Peyer's patch (tissue), 4 donors: ENCODE measurements at places on chromosomes 16 and 17. TPM values are rescaled to one million over a fixed set of nuclear protein-coding genes. Genes with fewer than 3 reads are reported as not detected.
A peak's percentile ranks its signal among the peaks of the same experiment; 100 is the strongest.

- DNase-seq, result no peak
- no peak overlapping the region for H3K4me3 ChIP-seq
- H3K27me3 ChIP-seq, result no peaks in the 10 kb centered on the region
- H3K36me3 ChIP-seq, result no peaks in the 10 kb centered on the region
- H3K27ac ChIP-seq, result no peak overlapping the region
Observed at GRCh38 chr16:23160574-23160973, 11.3 kb upstream of the USP31 start.

Gene UTS2R
- total RNA-seq, result not detected

Gene CDC42EP4
- 106 TPM for total RNA-seq

Gene KRTAP3-2
- not detected for total RNA-seq

DNA sequence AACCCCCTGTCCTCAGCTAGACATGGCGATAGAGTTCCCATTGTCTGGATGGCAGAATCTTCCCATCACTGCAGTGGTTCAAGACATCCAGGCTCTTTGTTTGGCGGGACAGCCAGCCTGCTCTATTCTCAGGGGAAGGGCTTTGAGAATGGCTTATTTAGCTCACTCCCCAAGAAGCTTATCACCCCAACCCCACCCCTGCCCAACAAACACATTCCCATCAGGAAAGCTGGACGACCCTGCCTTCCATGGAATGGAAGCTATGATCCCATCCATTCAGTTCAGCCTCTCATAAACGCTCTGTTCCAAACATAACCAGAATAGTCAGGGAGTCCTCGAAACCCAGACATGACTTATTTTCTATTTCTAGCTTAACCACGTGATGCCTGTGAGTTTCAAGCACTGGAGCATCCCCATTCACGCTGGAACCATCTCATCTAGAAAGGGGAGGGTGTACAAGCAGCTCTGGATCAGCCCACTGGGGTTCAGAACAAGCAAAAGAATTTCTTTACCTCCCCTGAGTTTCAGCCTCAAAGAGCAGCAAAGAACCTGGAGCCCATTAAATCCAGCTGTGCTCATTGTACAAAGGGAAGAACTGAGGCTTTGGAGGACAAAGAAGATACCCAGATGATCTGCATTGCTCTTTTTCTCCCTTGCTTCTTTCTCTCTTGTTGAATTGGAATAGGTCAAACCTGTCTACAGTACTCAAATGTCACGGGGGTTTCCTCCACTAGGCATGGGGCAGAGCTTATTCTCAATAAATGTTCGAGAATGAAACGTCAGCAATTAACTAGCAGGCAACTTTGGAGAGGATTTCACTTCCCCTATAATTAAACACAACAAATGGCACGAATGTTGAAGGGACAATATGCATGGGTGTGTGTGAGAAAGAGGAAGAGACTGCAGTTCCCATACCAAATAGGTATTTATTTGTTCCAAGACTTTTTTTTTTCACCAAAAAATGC, 93.1 kb downstream of the XYLT1 start:
- H3K4me3 ChIP-seq, result no peak overlapping the region
- DNase-seq, result peak; percentile 50
- peaks cover 25% of the 10 kb centered on the region for H3K4me1 ChIP-seq
- H3K36me3 ChIP-seq, result no peaks in the 10 kb centered on the region
- no peaks in the 10 kb centered on the region for H3K27me3 ChIP-seq

- no peaks in the 10 kb centered on the region for H3K4me1 ChIP-seq
- no peaks in the 10 kb centered on the region for H3K36me3 ChIP-seq
- H3K4me3 ChIP-seq, result no peak overlapping the region
- DNase-seq, result no peak
- H3K27ac ChIP-seq, result no peak overlapping the region
Observed at GRCh38 chr17:58538811-58539409, 24.5 kb upstream of the MTMR4 start.

GRCh38 chr17:78905541-78905940, 2.5 kb upstream of the CEP295NL start:
- no peak overlapping the region for H3K4me3 ChIP-seq
- no peaks in the 10 kb centered on the region for H3K36me3 ChIP-seq

GRCh38 chr16:17354141-17354601, 116.6 kb downstream of the XYLT1 start:
- peaks cover 13% of the 10 kb centered on the region for H3K4me1 ChIP-seq
- no peak overlapping the region for H3K27ac ChIP-seq
- H3K4me3 ChIP-seq, result no peak overlapping the region
- no peaks in the 10 kb centered on the region for H3K27me3 ChIP-seq
- DNase-seq, result no peak
- H3K36me3 ChIP-seq, result no peaks in the 10 kb centered on the region

- DNase-seq, result no peak
- H3K36me3 ChIP-seq, result no peaks in the 10 kb centered on the region
- H3K27me3 ChIP-seq, result no peaks in the 10 kb centered on the region
Observed at GRCh38 chr16:13436641-13437412, 483.1 kb upstream of the ERCC4 start.

DNA sequence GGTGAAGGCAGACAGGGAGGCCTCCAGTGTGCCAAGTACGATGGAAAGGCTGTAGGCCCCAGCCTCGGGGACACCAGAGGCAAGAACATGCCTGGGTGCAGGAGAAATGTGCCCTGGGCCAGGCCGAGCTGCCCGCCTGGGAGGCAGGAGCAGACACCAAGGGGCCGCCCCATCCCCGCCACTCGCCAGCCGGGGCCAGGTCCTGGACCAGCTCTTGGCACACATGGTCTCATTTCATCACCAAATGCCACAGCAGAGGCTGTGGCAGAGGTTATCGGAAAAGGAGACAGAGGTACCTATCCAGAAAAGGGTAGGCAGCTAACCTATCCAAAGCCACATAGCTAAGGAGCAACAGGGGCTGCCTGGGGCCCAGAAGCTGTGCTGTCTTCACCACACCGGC, 31.3 kb downstream of the PEMT start:
- H3K27ac ChIP-seq, result no peak overlapping the region
- no peaks in the 10 kb centered on the region for H3K36me3 ChIP-seq
- no peaks in the 10 kb centered on the region for H3K4me1 ChIP-seq
- H3K27me3 ChIP-seq, result no peaks in the 10 kb centered on the region
- no peak overlapping the region for H3K4me3 ChIP-seq

Gene CLEC3A
- total RNA-seq, result not detected

DNA sequence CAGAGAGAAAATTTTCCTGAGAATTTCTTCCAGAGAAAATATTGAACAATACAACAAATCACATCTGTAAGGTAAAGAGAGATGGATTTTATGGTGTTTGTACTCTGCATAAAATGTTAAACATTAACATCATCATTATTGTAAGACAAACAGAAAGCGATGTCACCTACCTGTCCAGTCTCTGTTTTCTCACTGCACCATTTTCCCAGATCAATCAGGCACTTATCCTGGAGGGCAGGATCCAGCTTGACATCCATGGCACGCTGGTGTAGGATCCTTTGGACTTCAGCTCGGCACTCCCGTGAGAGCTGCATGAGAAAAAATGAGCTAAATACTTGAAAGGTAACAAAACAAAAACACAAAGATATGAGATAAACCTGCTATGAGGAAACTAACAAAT, 55.9 kb upstream of the CLEC18B start:
- no peak overlapping the region for H3K4me3 ChIP-seq
- peak overlapping the region; percentile 72 for H3K27ac ChIP-seq
- no peaks in the 10 kb centered on the region for H3K27me3 ChIP-seq
- DNase-seq, result peak; percentile 56

Gene KDM6B
- total RNA-seq, result 35.5 TPM

DNA sequence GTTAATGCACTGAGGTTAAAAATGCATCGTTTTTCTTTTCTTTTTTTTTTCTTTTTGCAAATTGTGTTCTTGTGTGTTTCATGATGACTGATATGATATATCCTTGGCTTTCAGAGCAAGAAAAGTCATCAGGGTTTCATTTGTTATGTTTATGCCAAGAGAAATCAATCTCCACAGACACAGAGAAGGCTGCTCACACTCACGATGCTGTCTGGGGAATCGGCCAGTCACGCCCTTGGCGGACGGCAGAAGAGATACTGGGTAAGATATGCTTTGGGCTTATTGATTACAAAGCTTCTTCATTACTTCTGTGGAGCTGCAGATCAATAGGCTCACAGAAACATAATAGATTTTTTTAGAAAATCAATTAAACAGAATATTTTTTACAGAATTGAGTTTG, 42.2 kb upstream of the TNRC6C start:
- no peaks in the 10 kb centered on the region for H3K36me3 ChIP-seq
- no peak overlapping the region for H3K4me3 ChIP-seq
- no peaks in the 10 kb centered on the region for H3K4me1 ChIP-seq

GRCh38 chr17:39704821-39705551, 5.1 kb downstream of the ERBB2 start:
- no peaks in the 10 kb centered on the region for H3K27me3 ChIP-seq
- H3K36me3 ChIP-seq, result no peaks in the 10 kb centered on the region
- peak overlapping the region; percentile 91 for H3K27ac ChIP-seq
- H3K4me1 ChIP-seq, result peaks cover 8% of the 10 kb centered on the region
- DNase-seq, result no peak

Gene OTOP2
- total RNA-seq, result 4.6 TPM

Gene ENGASE
- 235 TPM for total RNA-seq

Gene ITGB3
- 7.6 TPM for total RNA-seq

GRCh38 chr16:84768061-84768807, 51.6 kb upstream of the CRISPLD2 start:
- no peaks in the 10 kb centered on the region for H3K4me1 ChIP-seq
- DNase-seq, result no peak
- no peak overlapping the region for H3K27ac ChIP-seq
- H3K27me3 ChIP-seq, result no peaks in the 10 kb centered on the region

Gene KRTAP4-3
- total RNA-seq, result not detected

Gene GCGR
- 1.1 TPM for total RNA-seq

GRCh38 chr16:13223666-13224065, 322.3 kb downstream of the SHISA9 start:
- H3K4me3 ChIP-seq, result no peak overlapping the region
- no peaks in the 10 kb centered on the region for H3K36me3 ChIP-seq
- H3K27ac ChIP-seq, result no peak overlapping the region
- H3K27me3 ChIP-seq, result no peaks in the 10 kb centered on the region

DNA sequence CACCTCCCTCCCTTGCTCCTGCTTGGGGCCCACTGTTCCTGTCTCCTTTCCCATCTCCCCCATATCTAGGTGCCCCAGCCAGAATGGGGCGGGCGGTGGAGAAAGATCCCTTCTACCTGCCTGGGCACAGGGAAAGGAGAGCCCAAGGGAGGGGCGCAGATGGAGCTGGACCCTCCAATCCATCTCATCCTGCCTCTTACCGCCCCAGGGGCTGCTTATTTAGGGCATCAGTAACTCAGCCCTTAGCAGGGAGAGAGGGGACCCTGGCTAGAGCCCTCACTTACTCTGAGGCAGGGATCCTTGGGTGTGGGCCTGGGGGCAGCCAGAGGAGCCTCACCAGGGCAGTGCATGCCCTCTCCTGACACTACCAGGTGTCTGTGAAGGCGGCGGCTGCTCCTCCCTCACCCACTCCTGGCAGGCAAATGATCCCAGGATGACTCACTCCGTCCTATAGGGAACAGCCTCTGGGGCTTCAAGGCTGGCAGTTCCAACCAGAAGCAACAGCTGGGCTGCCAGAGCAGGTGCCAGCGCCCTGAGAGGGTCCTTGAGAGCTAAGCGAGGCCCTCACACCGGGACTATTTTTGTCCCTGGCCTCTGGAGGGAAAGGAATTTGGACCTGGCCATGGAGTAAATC, 16.3 kb upstream of the BCAR1 start:
- no peak overlapping the region for H3K4me3 ChIP-seq
- DNase-seq, result peak; percentile 88
- H3K27me3 ChIP-seq, result no peaks in the 10 kb centered on the region
- peak overlapping the region; percentile 57 for H3K27ac ChIP-seq
- no peaks in the 10 kb centered on the region for H3K4me1 ChIP-seq

Gene GJC1
- total RNA-seq, result 7.4 TPM

Gene KRT9
- not detected for total RNA-seq

GRCh38 chr16:50267151-50267631, 840 bp downstream of the ADCY7 start:
- DNase-seq, result peak; percentile 46
- no peaks in the 10 kb centered on the region for H3K36me3 ChIP-seq
- H3K27ac ChIP-seq, result peak overlapping the region; percentile 82
- H3K4me1 ChIP-seq, result peaks cover 16% of the 10 kb centered on the region
- H3K27me3 ChIP-seq, result no peaks in the 10 kb centered on the region

Gene HS3ST4
- total RNA-seq, result not detected

GRCh38 chr16:27838536-27839175, 224.9 kb downstream of the GSG1L start:
- no peaks in the 10 kb centered on the region for H3K27me3 ChIP-seq
- no peaks in the 10 kb centered on the region for H3K4me1 ChIP-seq
- no peaks in the 10 kb centered on the region for H3K36me3 ChIP-seq
- DNase-seq, result no peak
- H3K27ac ChIP-seq, result no peak overlapping the region

Gene TIGD7
- 1.2 TPM for total RNA-seq

GRCh38 chr17:4492721-4493561, 5.7 kb upstream of the SPNS2 start:
- H3K4me3 ChIP-seq, result no peak overlapping the region
- H3K27ac ChIP-seq, result no peak overlapping the region
- H3K36me3 ChIP-seq, result no peaks in the 10 kb centered on the region
- peak; percentile 71 for DNase-seq
- H3K27me3 ChIP-seq, result no peaks in the 10 kb centered on the region
- H3K4me1 ChIP-seq, result no peaks in the 10 kb centered on the region

DNA sequence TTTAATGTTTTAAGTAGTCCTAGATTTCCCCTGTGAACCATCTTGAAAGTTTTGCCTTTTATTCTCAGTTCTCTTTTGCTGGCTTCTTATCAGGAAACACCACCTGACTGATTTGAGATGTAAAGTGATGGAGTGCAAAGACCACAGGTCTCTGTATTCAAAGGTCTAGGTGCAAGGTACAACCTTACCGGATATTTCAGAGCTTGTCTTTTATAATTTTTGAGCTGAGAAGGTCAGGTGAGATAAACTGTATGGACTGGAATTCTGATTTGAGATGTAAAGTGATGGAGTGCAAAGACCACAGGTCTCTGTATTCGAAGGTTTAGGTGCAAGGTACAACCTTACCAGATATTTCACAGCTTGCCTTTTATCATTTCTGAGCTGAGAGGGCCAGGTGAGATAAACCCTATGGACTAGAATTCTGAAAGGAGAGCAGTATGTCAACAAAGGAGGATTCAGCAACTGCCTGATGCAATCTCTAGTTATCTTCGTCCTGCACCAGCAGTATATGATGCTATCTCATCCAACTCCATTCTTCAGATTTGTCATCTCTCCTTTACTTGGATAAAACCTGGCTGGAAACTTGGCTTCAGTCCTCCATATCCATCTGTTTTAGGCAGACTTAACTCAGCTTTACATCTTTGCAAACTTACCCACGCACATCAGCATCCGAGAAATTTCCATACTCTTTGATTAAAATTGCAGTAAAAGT, 64.3 kb downstream of the CENPV start:
- H3K27me3 ChIP-seq, result no peaks in the 10 kb centered on the region
- peak overlapping the region; percentile 85 for H3K27ac ChIP-seq
- peaks cover 55% of the 10 kb centered on the region for H3K4me1 ChIP-seq
- no peak overlapping the region for H3K4me3 ChIP-seq

Gene GOSR2
- 118 TPM for total RNA-seq

Gene KREMEN2
- total RNA-seq, result 0.40 TPM

DNA sequence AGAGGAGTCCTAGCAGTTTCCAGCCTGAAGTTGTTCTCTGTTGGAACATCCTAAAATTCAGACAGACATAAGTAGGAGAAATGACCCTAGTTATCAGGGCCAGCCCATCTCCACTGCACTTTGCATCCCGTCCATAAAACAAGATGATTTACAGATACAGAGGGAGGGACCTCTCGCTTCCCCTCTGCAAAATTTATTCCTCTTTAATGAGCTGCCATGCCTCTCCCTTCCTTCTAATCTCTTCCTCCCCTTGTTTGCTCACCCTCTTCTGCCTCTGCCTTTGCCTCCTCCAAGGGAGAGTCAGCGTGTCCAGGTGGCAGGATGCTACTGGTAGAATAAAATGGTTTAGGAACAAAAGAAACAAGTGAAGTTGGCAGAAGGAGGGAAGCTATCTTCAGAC, 351.3 kb downstream of the SOX9 start:
- H3K4me3 ChIP-seq, result no peak overlapping the region
- no peak for DNase-seq
- no peaks in the 10 kb centered on the region for H3K4me1 ChIP-seq
- H3K27ac ChIP-seq, result no peak overlapping the region
